ENCODE measurements at places on chromosomes 3 and 15. TPM values are rescaled to one million over a fixed set of nuclear protein-coding genes. Genes with fewer than 3 reads are reported as not detected.
A peak's percentile ranks its signal among the peaks of the same experiment; 100 is the strongest.

Gene SLC28A1
- 0.39 TPM for polyA plus RNA-seq

Gene CHST13
- 0.16 TPM for polyA plus RNA-seq

Gene TIGIT
- polyA plus RNA-seq, result 0.20 TPM

Gene ERC2
- 1.2 TPM for polyA plus RNA-seq

Gene PRSS50
- polyA plus RNA-seq, result 0.19 TPM

Gene CLK3
- polyA plus RNA-seq, result 46.0 TPM

Gene CHCHD6
- polyA plus RNA-seq, result 7.9 TPM

- DNase-seq, result no peak
These were observed 74.4 kb upstream of the ACP3 start for GRCh38 chr3:132242790-132243189.

DNA sequence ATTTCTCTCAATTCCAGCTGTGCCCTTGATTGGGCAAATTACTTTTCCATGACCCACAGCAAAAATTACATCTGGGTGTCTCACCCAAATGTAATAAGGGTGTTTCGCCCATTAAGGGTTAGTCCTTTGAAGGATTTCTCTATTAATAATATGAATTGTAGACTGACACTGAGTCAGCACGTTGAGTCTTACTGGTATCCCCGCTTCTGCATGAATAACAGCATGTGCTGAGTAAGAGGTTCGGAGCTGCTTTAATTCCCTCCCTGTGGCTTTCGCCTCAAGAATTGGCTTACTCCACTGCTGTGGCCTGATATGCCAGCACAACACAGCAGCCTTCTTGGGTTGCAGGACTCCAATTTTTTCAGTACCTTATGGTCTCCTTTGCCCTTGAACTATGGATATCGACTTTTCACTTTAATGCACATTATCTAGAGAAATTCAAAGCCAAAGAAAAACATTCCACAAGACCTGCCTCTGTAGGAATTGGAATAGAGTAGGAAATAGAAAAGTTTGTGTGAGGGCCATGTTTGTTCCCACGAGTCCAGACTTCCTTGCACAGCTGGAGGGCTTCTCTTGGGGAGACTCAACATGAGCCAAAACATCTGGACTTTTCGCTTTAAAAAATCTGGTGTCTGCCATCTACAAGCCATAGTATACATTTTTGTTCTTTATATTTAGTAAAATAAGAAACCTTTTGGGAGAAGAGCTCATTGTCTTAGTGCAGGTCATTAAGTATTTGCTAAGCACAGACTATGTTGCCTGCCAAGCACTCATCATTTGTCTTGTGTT lies 20.7 kb upstream of the ERC2 start:
- DNase-seq, result no peak

- DNase-seq, result no peak
These were observed 2.4 kb downstream of the TNNC1 start for GRCh38 chr3:52451237-52452083.

- DNase-seq, result no peak
These were observed 606.6 kb downstream of the TBL1XR1 start for GRCh38 chr3:176590722-176591121.

DNA sequence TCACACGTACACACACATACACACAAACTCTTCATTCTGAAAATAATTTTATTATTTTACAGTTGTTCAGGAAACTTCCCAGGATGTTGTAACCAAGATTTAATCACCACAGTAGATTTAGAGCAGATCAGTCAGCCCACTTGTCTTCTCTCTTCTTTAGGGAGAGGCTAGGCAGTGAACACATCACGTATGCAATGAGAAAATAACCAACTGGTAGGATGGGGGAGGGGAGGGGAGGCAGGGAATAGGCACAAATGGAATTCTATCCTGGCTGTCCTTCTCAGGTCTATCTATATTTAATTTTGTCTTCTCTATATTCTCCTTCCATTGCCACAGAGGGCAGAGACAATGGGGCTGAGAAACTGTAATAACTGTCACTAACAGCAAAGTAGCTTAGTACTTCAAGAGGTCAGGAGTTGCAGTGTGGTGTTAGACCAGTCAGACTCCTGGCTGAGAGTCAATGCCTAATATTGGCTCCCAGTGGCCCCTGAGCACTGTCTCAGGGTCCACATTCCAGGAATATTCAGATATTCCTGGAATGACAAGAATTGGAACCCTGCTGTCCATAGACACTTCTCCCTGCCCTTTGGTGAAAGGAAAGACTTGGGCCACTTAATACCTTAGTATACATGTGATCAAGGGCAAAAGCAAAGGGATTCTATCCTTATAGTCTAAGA lies 2.6 kb upstream of the HCLS1 start:
- no peak for DNase-seq

GRCh38 chr15:43516185-43516584 lies 1.2 kb upstream of the MAP1A start:
- no peak for DNase-seq

- DNase-seq, result no peak
These were observed 33.5 kb upstream of the PRR20G start for GRCh38 chr3:127321371-127321770.

GRCh38 chr3:76969996-76970615 lies 69.8 kb upstream of the ROBO2 start:
- no peak for DNase-seq

- no peak for DNase-seq
These were observed 202.1 kb downstream of the TBL1XR1 start for GRCh38 chr3:176994891-176995781.

DNA sequence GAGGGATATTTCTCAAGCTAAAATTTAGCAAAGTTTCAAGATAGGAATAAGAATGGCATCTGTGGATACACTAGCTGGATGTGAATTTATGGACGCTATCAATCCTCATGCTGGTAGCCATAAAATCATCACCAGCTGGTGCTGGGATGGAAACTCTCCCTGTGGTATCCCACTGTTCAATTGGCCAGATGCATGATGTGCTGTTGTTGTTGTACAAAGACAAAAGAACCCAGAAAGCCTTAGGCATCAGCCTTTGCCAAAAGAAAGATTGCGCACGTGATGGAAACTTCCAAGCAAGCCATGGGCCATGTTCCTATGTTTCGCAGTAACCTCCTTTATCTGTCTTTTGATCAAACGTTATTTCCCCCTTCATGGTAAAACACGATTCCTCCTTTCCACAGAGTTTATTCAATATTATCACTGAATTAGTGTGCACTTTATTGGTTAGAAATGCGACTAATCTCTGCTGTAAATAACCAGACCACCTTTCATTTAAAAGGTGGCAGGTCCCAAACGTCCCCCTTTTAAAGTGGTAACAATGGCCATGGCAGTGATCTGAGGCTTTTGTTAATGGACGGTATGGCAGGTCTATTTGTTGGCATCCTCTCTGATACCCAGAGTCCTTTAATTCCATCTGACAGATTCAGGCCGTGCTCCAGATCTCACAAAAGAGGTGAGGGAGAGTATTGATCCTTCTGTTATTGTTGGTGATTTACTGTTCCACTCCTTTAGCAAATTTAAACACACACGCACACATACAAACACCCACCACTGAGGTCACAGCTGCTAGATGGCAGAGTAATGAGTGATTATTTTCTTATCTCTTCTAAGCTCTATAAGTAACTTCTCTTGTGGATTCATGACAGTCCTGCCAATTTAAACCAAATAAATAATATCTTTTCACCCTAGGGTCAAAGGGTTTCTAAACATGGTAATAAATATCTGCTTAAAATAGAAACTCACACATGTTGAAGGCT lies 291.2 kb upstream of the KCNMB2 start:
- no peak for DNase-seq

DNA sequence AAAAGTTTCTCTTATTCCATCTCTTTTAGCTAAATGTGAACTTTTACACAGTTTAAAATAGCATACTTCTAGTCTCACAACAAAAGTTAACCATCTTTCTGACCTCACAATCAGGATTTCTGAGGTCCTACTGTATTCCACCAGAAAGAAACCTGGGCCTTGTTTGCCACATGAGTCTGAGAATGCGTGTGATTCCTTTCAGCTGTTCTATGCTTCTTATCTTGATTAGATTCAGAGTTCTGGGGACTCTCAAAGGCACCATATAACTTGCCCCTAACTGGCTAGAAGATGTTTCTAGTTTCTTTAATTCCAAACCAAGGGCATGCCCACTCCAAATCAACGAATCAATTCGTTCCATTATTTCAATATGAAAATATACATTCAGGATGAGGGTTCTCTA lies 131.1 kb downstream of the ATP8B4 start:
- no peak for DNase-seq

DNA sequence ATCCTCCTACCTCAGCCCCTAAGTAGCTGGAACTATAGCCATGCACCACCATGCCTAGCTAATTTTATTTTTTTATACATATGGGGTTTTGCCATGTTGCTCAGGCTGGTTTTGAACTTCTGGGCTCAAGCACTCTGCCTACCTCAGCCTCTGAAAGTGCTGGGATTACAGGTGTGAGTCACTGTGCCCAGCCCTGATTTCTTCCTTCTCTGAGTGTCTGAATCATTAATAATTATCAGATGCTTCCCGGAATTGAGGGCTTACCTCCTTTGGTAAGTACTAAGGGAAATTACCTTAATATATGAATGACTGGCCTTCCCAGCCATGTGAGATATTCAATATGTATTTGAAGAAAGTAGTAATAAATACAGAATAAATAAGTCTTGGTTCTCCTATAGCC lies 7.2 kb downstream of the CLPX start:
- DNase-seq, result no peak

- DNase-seq, result peak; percentile 41
These were observed 21.7 kb upstream of the GMNC start for GRCh38 chr3:190883973-190884832.

DNA sequence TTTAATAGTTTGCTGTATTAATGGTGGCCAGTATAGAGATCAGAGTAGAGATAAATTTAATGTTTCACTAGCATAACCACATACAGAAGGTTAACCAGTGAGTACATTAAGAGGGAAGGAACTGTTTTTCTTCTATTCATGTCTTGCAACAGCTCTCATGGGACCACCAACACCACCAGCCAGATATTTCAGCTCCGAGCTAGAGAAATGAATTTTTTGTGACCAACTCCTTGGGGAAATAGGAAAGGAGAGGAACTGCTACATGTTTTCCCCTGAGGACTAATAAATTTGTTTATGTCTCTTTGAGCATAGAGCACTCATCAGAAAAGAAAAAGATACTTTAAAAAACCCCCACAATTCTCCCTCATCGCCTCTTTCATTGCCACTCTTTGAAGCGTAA lies 247.5 kb downstream of the MBNL1 start:
- DNase-seq, result no peak

GRCh38 chr3:124694486-124694885 lies 35.8 kb upstream of the UMPS start:
- DNase-seq, result no peak

- no peak for DNase-seq
These were observed 2.7 kb upstream of the WNT5A start for GRCh38 chr3:55489798-55490132.

DNA sequence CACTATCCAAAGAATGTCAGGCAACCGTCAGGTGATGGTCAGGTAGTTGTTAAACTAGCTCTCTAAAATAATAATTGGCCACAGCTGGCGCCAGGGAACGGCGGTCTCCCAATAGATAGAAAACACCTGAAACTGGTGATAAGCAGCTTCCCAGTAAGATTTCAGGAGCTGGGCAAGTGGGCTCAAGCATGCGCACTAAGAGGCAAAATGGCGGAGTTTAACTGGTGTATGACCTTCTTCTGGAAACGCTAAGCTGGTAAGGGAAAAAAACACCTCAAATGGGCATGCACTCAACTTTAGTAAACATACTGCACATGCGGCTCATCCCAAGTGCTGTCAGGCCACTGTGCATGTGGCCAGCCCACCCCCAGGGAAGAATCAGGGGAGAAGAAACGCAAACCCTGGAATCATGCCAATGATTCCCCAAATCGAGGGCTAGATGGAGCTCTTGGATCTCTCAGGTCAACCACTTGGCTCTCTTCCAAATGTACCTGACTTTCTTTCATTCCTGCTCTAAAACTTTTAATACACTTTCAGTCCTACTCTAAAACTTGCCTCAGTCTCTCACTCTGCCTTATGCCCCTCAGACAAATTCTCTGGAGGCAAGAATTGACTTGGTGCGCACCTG lies 195.0 kb downstream of the ZNF621 start:
- no peak for DNase-seq

- no peak for DNase-seq
These were observed 640 bp downstream of the POPDC2 start for GRCh38 chr3:119659606-119660291.

- DNase-seq, result no peak
These were observed 167.9 kb downstream of the OSBPL10 start for GRCh38 chr3:31813197-31813596.

DNA sequence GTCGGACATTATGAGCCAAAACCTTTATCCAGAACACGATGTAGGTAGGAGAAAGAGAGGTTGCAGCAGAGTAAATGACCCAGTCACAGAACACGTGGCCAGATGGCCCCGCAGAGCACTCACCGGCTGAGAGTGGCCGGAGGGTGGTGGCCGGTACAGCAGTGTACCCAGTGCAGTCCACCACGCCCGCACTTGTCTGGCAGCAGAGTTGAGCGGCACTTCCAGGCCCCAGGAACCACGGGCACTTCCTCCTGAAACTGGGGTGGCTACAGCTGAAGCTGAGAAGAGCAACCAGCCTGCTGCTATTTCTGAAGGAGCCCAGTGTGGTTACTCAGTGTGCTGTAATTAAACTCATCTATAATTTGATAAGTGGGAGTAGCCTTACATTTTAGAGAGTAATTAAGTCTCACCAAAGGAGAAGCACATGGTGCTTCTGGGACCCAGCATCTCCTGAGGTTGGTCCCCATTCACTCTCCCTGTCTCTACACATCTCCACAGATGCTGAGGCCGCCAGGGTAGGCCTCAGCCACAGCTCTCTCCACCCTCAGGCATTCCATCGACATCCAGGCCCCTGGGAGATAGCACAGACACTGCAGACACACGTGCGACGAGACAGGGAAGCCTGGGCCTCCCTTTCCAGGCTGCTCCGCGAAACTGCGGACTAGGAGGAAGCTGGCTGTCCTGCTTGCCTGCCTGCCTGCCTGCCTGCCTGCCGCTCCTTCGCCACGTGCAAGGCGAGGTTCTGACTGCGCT lies 49.8 kb downstream of the BDH1 start:
- no peak for DNase-seq

- no peak for DNase-seq
These were observed 20.9 kb downstream of the PGBD4 start for GRCh38 chr15:34122771-34123183.

GRCh38 chr3:15291589-15292541 lies 40.5 kb downstream of the SH3BP5 start:
- no peak for DNase-seq

- DNase-seq, result no peak
These were observed 40.2 kb downstream of the DPH6 start for GRCh38 chr15:35505809-35506208.

GRCh38 chr3:167750272-167750971 lies 14.9 kb downstream of the SERPINI1 start:
- DNase-seq, result no peak

- DNase-seq, result no peak
These were observed 1.2 kb downstream of the YEATS2 start for GRCh38 chr3:183698756-183699155.

DNA sequence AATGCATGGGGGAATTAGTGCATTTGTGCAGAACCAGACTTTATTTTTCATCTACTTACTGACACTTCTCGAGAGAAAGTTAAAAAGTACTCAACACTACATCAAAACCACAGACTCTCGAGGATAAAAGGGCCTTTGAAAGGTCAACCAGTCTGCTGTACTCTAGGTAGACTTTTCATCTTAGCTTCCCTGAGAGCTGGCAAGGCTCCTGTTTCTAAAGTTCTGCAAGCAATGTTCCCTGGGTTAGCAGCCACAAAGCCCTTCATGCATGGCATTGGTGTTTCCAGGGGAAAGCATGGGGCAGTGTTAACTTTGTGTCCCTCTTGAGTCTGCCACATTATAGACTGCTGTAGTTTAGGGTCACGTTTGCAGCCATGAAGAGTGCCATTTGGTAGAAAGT lies 106.4 kb upstream of the PFN2 start:
- no peak for DNase-seq
